ENCODE measurements at places on chromosomes 4 and X.

DNA sequence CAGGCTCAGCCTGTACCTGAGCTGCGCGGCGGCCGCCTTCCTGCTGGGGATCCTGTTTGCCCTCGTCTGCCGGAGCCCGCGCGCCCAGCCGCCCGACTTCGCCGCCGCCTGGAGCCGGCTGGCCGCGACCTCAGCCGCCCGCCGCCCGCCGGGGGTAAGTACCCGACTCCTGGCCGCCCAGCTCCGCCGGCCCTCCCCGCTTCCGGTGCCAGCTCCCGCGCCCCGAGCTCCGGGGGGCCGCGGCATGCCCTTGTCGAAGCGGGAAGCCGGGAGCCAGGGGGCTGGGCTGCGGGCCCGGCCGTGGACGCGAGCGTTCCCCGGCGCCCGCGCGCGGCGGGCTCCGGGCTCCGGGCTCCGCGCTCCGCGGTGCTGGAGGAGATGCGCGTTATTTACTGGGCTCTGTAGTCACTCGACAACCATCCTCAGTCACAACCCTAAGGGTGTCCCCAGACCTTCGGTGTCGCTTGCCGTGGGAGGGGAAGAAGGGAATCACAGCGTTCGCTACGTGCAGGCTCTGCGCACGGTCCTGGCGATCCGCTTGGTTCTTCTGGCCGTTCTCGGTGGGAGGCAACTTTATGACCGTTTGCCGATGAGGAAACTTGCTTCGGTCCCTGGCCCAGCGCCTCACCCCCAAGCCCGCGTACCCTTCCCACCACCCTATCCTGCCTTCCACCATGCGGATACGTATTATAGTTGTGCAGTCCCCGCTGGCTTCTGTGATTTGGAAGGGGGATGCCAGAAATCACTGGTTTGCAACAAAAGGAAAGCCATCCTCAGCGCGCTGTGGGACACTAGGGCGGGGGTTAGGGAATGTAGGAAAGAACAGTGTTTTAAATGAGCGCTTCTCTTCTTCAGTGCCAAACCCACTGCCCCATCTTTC is 944 bp downstream of the SNX25 start:
- peak; percentile 43 for DNase-seq

DNA sequence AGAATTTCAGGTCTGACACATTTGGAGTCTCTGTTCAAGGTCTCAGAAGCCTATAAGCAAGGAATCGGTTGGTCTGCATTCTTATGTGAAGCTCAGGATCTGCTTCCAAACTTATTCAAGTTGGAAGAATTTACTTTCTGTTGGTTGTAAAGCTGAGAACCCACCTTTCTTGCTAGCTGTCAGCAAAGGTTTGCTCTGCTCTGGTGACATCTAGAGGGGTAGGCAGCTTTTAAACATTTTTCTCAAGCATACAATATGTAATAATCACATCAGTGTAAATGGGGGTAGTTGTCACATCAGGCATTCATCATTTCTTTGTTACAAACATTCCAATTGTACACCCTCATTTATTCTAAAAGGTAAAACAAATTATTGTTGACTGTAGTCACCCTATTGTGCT is 935.2 kb downstream of the TRAM1L1 start:
- no peak for DNase-seq

GRCh38 chrX:8913655-8914409 is 112.6 kb upstream of the FAM9A start:
- DNase-seq: no peak

GRCh38 chr4:110636680-110637407 is 14.0 kb upstream of the PITX2 start:
- DNase-seq: no peak

DNA sequence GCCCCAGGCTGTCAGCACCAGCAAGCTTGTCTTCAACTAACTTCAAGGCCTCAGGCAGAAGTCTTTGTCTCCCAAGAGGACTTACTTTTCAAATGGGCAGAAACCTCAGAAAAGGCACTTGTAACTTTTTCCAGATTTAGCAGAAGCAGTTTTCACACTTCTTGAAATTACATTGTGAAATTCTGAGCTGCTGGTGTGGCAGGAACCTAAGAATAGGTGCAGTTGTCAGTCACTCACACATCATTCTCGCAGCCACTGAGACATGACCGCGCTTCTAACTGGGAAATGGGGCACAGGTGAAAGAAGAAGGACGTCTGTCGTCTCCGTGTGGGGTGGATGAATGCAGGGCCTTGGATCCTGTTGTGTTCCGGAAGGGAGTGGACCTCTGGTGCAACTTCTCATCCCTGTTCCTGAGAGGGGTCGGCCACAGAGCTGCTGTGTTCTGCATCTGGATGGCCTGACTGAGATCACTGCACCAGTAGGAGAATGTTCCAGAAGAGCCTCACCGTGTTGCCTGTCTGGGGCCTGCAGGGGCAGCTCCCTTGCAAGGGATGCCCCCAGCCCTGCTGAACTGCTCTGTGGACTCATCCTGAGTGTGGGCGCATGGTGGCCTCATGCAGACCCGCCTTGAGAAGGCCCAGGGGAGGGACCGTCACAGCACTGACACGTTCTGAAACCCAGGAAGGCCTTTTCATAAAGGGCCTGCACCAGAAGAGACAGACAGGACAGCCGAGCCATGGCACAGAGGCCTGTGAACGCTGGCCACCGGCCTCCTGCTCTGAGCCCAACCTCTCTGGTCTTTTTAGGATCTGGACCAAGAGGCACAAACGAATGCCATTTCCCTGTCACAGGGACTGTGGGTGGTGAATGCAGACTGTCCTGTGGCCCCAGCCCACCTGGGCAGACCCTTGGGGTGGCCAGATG is 18.7 kb downstream of the NAT8L start:
- DNase-seq: no peak

DNA sequence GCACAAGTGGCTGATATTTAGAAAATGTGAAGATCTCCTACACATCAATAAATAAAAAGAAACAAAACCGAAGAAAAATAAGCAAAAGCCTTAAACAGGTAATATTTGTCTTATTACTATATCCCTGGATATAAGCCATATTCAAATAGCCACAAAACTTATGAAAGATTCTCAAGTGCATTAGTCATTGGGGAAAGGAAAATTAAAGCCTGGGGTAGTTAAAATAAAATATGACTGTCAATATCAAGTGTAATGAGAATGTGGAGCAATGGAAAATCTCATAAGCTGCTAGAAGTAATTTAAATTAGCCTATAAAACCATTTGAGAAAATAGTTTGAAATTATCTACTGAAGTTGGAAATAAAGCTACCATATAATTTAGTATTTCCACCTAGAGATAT is 399.9 kb downstream of the GASK1B start:
- no peak for DNase-seq

DNA sequence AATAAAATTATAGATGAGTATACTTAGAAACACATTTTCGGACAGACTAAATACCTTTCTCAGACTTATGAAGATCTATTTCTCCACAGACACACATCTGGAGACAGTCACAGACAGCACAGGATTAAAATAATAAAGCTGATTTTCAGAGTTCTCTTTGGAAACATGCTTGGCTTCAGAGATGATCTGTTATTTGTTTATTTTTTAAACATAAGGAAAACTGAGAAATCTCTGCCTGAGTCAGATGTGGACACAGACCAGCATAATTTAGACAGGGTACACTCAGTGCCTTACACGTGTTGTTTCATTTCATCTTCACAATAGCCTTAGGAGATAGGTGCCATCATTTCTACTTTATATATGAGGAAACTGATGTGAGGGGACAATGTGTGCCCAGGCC is 92.1 kb downstream of the SLC9A7 start:
- no peak for DNase-seq

GRCh38 chr4:88196523-88197185 is 38.2 kb upstream of the ABCG2 start:
- DNase-seq: no peak

DNA sequence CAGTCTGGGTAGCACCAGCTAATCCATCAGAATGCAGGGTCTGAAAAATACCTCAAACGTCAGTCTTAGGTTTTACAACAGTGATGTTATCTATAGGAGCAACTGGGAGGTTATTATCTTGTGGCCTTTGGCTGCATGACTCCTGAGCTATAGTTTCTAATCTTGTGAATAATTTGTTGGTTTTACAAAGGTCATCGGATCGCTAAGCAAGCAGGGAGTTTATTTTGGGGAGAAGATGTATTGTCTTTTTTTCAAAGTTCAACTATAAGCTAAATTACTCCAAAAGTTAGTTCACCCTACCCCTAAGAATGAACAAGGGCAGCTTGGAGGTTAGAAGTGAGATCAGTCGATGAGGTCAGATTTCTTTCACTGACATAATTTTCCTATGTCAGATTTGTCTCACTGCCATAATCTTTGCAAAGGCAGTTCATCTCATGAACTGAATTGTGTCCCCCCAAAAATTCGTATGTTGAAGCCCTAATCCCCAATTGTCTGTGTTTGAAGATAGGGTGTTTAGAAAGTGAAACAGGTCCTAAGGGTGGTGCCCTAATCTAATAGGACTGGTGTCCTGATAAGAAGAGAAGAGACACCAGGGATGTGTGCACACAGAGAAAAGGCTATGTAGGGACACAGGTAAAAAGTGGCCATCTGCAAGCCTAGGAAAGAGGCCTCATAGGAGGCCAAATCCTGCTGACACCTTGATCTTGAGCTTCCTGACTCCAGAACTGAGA is 175.8 kb upstream of the GALNT7 start:
- no peak for DNase-seq

- DNase-seq: no peak
Observed at GRCh38 chrX:1661922-1662221, 47.0 kb downstream of the ASMT start.

Measured in suppressor macrophage (primary cell).